Stimulated activated CD8-positive, alpha-beta memory T cell treated with anti-CD3 and anti-CD28 coated beads, Interleukin-15, amount 100 ng/mL, for 24 hours (primary cell): ENCODE measurements at places on chromosomes 6 and 20.

GRCh38 chr6:144372611-144373594, 87.8 kb downstream of the UTRN start:
- no peak for DNase-seq

GRCh38 chr6:44650947-44651346, 263.4 kb downstream of the CDC5L start:
- DNase-seq, result no peak

GRCh38 chr20:33693289-33693688, 7.1 kb upstream of the E2F1 start:
- no peak for DNase-seq

GRCh38 chr6:142913036-142913510, 31.9 kb downstream of the HIVEP2 start:
- no peak for DNase-seq

DNA sequence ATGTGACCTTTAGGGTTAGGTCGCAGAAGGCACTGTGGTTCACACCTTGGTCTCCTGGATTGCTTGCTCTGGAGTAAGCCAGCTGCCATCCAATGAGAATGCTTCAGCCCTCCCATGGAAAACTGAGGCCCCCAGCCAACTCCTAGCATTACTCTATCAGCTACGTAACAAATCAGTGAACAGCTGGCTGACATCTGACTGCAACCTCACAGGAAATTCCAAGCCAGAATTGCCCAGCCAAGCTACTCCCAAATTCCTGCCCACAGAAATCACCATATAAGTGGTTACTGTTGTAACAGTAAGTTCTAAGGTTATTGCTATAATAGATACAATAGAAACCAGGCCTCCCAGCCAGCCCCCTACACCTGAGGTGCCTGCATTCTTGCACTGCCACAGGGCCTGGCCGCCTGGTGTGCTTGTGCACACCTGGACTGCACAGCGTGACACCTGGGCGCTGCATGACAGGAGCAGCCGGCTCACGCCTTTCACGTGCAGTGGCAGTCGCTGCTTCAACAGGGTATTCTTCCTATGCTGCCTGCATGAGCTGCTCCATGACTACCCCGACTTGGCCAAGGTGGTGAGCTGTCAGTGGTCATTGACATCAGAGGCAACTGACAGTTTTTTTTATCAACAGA, 429.7 kb upstream of the RUNX2 start:
- DNase-seq, result no peak

- DNase-seq, result no peak
Observed at GRCh38 chr20:46308258-46309157, at the start of gene CDH22. CDH22 (minus strand) TSS chr20:46308498; CDS start chr20:46251294, 57,204 bp downstream.

- no peak for DNase-seq
Observed at GRCh38 chr6:29479560-29479959, 8.2 kb downstream of the MAS1L start.

DNA sequence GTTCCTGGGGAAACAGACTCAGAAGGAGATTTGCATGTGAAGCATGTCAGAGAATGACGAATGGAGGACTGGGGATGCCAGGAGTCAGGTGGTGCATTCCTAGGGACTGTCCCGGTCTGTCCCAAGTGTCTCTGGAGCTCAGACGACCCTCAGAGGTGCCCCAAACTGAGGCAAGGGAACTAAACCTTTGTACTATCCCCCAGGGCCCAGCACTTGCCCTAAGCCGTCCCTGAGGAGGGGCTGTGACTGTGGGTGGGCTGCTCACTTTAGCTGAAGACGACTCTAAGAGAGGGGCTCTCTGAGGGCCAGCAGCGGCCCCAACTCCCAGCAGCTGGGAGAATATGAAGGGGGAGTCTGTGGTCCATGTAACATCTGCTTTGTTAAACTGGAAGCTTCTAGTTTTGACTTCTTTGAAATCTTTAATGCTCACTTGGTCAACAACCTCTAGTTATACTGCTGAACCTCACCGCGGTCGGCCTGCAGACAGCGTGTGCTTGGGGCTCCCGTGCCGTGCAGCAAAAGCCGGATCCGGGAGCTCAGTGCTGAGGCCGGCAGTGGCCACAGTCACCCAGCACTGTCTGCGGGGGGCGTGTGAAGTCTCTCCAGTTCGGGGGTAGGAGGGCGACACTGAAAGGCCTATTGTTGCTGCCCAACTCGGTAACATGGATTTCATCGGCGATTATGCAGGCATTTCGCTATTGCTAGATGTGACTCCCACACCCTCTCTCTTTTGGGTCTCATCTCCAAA, 34.2 kb downstream of the TUBB2B start:
- DNase-seq, result no peak

GRCh38 chr6:130140084-130140483, 82.7 kb downstream of the SAMD3 start:
- no peak for DNase-seq

DNA sequence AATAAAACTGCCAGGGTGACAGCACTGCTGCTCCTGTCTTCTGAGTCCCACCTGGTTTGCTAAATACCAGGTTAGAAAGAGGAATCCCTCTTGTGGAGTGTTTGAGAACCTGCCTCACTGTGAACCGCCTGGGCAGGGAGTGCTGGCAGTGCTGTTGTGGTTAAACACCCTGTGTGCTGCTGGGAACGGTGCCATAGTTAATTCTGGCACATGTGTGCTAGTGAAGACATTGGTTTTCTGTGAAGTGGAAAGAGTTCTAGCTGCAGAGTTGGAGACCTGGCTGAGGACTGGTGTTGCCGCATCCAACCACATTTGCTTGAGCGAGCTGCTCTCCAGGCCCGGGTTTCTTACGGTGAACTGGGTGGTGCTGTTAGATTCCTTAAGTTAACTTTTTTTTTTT, 72.7 kb downstream of the IGF2R start:
- no peak for DNase-seq

DNA sequence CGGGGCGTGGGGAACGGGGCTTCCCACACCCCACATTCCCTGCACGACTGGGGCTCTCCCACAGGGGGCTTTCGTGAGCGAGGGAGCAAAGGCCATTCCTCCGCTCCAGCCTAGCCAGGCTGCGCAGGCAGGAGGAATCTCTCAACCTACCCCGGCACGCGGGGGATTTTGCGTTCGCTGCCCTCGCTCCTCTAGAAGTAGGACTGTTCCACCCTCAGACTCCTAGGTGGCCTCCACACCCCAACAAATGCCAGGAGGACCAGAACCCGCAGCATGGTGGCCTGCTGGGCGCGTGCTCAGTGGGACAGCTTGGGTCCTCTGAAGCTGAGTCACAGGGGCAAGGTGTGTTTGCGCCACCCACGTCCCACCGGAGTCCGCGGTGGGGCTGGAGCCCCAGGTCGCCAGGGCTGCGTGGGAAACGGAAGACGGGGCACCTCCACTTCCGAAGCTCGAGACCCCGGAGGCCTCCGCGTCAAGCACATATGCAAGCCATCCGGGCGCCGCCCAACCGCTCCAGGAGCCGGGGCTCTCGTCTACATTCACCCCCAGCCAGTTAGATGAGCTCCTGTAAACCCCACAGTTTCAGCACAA, 1938.5 kb upstream of the DEFB115 start:
- DNase-seq, result no peak

DNA sequence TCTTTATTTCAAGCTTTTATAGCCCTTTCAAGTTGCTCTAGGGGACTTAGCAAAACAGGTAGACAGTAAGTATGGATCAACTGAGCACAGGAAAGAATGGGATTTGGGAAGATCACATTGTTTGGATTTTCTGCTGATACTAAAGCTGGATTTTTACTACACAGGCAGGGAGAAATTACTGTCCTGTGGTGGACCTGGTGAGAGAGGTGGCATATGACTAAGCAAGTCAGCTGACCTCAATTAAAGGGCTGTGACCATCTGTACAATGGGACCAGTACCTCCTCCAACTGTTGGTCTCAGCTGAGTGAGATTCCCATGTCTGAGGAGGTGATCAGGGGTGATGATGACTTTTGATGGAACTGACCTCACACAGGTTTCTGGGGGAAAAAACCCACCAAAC, 28.0 kb downstream of the RREB1 start:
- no peak for DNase-seq

GRCh38 chr20:37096415-37097041, 731 bp upstream of the RBL1 start:
- no peak for DNase-seq

DNA sequence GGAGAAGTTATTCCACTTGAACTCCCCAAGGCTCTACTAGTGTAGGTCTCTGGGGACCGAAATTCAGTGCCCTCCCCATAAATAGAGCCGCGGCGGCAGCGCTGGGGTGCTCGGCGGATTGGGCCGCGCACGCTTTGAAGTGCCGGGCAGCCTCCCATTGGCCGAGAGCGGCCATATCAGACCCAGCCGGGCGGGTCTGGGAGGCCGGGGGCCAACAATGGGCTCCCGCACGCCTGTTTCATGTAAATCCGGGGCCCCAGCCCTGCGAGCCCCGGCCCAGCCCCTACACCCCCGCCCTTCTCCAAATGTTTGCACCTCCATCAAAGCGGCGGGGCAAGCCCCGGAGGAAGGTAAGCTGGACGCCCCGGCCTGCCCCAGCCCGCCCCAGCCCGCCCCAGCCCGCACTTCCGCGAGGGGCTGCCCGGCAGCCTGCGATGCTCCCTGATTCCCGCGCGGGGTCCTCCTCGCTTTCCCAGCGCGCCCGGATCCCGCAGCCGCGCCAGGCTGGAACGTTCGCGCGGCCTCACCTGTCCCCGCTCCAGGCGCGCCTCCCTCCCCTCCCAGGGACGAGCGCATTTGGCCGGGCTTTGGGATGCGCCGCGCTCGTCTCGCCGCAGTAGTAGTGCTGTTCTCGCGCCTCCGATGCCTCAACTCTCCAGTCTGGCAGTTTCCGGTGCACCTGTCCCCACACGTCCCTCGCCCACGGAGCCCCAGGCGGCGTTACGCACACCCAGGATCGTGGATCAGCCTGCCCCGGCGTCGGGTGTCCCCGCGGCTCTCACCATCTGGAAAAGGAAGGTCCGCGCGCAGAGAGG, at the start of gene TBXT:
TBXT (minus strand) TSS at position 51 of the 815 bp plus-strand sequence. CDS start 260 bp downstream, outside the sequence.
- DNase-seq, result no peak

DNA sequence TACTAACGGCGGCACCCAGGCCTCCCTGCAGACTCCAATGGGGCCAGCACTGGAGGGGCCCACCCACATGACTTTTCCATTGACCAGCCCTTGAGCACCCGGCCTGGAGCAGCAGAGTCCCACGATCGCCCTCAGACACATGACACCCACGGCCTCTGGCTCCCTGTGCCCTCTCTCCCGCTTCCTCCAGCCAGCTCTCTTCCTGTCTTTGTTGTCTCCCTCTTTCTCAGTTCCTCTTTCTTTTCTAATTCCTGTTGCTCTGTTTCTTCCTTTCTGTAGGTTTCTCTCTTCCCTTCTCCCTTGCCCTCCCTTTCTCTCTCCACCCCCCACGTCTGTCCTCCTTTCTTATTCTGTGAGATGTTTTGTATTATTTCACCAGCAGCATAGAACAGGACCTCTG, 26.1 kb upstream of the FANCE start:
- no peak for DNase-seq

GRCh38 chr20:54083459-54083858, 13.1 kb upstream of the BCAS1 start:
- no peak for DNase-seq

DNA sequence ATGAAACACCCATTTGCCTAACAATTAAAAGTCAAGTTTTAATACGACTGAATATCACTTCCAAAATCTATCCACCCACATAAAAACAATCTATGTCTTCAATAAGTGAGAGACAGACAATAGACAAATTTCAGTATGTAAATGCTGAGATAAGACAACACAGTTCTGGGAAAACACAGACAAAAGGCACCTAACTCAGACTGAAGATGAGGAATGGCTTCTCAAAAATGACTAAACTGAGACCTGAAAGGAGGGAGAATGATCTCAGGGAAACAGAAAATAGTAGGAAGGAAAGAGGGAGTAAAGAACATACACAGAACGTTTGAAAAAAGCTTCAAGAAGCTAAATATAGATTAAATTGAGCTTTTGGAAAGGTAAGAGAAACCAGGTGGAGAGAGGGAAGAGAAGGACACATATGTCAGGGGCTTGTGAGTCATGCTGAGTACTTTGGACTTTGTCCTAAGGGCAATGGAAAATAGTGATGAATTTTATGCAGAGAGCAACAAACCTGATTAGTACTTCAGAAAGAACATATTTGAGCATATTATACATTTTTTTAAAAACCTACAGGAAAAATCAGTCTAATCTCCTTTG, 16.1 kb downstream of the LMBRD1 start:
- no peak for DNase-seq

DNA sequence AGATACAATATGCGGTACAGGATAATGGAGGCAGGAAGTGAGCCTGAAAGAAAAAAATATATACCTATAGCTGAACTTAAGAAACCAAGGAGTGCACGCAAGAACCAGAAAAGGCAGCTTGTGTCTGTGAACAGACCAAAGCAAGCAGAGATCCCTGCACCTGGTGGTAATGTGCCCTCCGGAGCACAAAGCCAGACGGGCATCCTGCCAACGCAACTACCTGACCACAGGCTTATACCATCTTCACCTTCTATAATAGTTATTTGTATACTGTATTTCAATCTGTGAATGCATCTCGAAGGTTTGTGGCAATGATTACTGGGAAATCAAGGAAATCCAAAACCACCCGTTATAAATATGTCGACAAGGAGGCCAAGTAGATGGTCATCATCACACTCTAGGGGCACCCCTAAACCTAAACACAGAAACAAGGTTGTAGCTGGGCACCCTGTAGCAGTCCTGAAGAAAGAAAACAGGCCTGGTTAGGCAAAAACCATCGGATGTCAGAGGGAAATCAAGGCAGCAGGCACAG, 801 bp downstream of the FBXL4 start:
- DNase-seq, result no peak

DNA sequence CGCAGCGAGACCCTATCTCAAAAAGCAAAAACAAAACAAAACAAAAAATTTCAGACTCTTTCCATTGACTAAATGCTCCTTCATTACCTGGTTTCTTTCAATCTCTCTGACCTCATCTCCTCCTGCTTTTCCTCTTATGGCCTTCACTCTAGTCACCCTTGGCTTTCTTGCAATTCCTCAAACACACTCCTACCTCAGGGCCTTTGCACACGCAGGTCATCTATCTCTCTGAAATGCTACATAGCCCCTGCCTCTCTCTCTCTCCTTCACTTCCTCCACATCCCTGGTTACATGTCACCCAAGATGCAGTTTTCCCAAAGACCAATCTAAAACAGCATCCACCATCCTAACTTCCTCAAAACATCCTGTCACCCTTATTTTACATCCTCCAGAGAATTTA, 96.8 kb downstream of the PREX1 start:
- no peak for DNase-seq

- DNase-seq, result no peak
Observed at GRCh38 chr6:117771403-117771802, 96.1 kb downstream of the NUS1 start.
